ENCODE measurements at places on chromosomes 13 and 19. TPM values are rescaled to one million over a fixed set of nuclear protein-coding genes. Genes with fewer than 3 reads are reported as not detected.

The PCDH17 gene
- total RNA-seq: 0.02 TPM

The SKA3 gene
- 14.0 TPM for total RNA-seq

The COG3 gene
- 12.0 TPM for total RNA-seq

The SMIM24 gene
- total RNA-seq: 0.76 TPM

The ZNF583 gene
- 2.0 TPM for total RNA-seq

The BEST2 gene
- not detected for total RNA-seq

The PRSS57 gene
- total RNA-seq: 0.09 TPM

The YJEFN3 gene
- 1.6 TPM for total RNA-seq

The CEACAM6 gene
- total RNA-seq: 30.9 TPM

The ZSCAN1 gene
- total RNA-seq: not detected

The PDX1 gene
- 0.07 TPM for total RNA-seq

The PTPRH gene
- total RNA-seq: 7.4 TPM

The PPM1N gene
- 6.3 TPM for total RNA-seq

The SEMA6B gene
- 6.3 TPM for total RNA-seq

The RINL gene
- total RNA-seq: 2.2 TPM

The MBD3L3 gene
- total RNA-seq: not detected

The TMEM147 gene
- total RNA-seq: 378 TPM

The ADGRL1 gene
- 3.3 TPM for total RNA-seq

The GSX1 gene
- not detected for total RNA-seq

The URAD gene
- total RNA-seq: not detected

The C5AR2 gene
- total RNA-seq: 1.1 TPM

The HAUS8 gene
- 17.1 TPM for total RNA-seq

The OR7D2 gene
- total RNA-seq: not detected

The IFI30 gene
- 20.8 TPM for total RNA-seq

The N4BP2L1 gene
- total RNA-seq: 0.68 TPM

The ZNF14 gene
- 1.9 TPM for total RNA-seq

The TRPC4 gene
- total RNA-seq: 0.08 TPM

The TSSK6 gene
- total RNA-seq: 2.0 TPM

The ZNF470 gene
- 1.7 TPM for total RNA-seq

The NTF4 gene
- total RNA-seq: 0.52 TPM

The FCGBP gene
- total RNA-seq: 1.3 TPM

The NEK5 gene
- 0.14 TPM for total RNA-seq

Data from A549 treated with DMSO at 1 μM for 4 hours (cell line).